ENCODE measurements at places on chromosomes 1 and 21.

GRCh38 chr1:241654019-241654418 lies 1.9 kb downstream of the WDR64 start:
- DNase-seq, result no peak

GRCh38 chr1:242318140-242318539 lies 206.4 kb downstream of the PLD5 start:
- DNase-seq, result no peak

DNA sequence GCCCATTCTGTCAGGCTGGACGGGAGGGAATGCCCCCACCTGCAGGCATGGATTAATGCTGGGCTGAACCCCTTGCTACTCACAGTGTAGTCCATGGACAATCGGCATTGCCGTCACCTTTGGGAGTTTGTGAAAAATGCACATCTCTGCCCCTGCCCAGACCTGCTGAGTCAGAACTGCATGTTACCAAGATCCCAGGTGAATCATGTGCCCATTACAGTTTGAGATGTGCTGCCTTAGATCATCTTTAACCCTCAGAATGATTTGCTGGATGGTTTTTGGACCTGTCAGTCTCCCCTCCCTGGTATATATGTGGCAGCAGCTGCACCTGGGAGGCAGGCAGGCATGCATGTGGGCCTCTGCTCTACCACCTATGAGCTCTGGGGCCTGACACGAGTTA lies 15.0 kb downstream of the HTR6 start:
- DNase-seq, result no peak

GRCh38 chr1:42490237-42490636 lies 27.2 kb downstream of the CCDC30 start:
- no peak for DNase-seq

GRCh38 chr1:100397681-100398080 lies 45.4 kb downstream of the CDC14A start:
- DNase-seq, result no peak

- DNase-seq, result no peak
Observed at GRCh38 chr21:45932922-45933502, 48.6 kb upstream of the COL6A1 start.

GRCh38 chr1:212482637-212483441 lies 50.1 kb downstream of the NENF start:
- no peak for DNase-seq

- DNase-seq, result peak; percentile 78
Observed at GRCh38 chr1:182189535-182190066, 128.1 kb upstream of the ZNF648 start.

DNA sequence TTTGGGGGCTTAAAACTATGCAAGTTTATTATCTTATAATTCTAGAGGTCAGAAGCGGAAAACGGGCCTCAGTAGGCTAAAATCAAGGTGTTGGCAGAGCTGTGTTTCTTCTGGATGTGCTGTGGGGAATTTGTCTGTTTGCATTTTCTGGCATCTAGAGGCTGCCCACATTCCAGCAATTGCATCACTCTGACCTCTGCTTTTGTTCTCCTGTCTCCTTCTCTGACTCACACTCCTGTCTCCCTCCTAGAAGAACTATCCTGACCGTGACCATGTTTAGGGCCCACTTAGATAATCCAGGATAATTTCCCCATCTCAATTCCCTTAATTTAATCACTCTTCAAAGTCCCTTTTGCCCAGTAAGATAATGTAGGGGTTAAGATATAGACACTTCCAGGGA lies 127.4 kb upstream of the DEPDC1 start:
- no peak for DNase-seq

DNA sequence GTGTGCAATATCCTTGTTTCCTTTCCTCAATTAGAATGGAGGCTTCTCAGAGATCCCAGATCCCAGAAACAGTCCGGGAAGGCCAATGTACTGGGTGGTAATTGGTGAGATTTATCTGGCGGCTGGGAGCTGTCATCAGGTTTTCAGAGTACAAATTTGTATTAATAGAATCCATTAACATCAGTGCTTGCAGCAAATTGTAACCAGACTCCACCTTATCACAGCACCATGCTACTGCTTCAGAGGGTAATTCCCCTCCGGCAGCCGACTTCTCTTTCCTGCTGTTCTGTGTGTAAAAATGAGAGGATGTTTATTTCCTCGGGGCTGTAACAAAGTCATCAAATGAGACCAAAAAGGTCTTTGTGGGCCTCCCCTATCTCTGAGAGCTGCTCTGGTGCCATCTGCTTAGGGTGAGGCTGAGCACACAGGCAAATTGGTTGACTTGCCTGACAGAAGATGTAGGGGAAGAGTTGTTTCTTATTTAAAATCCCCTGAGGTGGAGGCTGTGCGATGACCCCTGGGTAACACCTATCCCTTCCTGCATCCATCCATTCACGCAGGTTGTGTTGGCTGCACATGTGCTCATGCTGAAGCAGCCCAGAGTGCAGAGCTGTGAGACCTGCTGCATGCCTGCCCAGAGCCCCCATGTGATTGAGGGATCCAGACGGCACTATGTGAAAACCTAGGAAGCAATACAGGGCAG lies 19.2 kb downstream of the NFASC start:
- no peak for DNase-seq

GRCh38 chr1:56258371-56258770 lies 321.0 kb downstream of the PLPP3 start:
- no peak for DNase-seq

DNA sequence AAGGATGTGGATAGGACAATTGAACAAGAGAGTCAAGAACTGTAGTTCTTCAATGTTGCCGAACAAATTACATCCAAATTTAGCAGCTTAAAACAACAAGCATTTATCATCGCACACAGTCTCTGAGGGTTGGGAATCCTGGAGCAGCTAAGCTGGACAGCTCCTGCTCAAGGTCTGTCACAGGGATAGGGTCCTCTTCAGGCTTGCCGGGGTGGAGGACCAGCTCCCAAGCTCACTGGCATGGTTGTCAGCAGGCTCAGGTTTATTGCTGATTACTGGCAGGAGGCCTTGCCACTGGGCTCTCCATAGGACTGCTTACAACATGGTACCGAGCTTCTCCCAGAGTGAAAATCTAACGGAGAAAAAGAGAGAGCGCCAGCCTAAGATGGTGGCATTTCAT lies 22.1 kb upstream of the COX20 start:
- DNase-seq, result no peak

GRCh38 chr1:107362468-107363140 lies 221.8 kb downstream of the NTNG1 start:
- no peak for DNase-seq

GRCh38 chr1:203571661-203572060 lies 55.0 kb upstream of the ATP2B4 start:
- no peak for DNase-seq

GRCh38 chr1:6127587-6128163 lies 52.4 kb downstream of the CHD5 start:
- DNase-seq, result peak; percentile 47

GRCh38 chr1:43530483-43531106 lies at the start of gene PTPRF:
PTPRF (plus strand) TSS chr1:43530883; CDS start chr1:43545076, 14,193 bp downstream.
- peak; percentile 57 for DNase-seq

Data from T-helper 2 cell (primary cell).